Activated naive CD8-positive, alpha-beta T cell treated with anti-CD3 and anti-CD28 coated beads, Interleukin-2, amount 50 U/mL, for 24 hours (primary cell): ENCODE measurements at places on chromosomes 13 and 19.
A peak's percentile ranks its signal among the peaks of the same experiment; 100 is the strongest.

GRCh38 chr19:51359294-51359693 lies 6.9 kb downstream of the ETFB start:
- no peak for DNase-seq

DNA sequence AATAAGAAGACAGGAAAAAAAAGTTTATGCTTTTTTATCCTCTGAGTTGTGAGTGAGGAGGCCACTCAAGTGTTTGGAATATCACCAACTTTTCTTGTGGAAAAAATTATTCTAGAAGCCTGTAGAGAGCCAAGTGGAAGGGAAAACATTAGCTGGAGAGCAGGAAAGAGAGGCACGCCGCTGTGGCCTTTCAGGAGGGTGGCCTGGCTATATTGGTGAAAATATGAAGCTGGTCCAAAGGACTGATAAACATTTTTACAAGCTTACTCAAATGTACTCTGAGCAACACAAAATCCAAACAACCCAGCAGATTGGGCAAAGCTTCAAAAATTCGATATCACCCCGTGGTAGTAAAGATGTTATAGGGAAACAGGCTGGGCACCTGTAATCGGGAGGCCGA lies 2.3 kb upstream of the EIF3G start:
- DNase-seq, result no peak

DNA sequence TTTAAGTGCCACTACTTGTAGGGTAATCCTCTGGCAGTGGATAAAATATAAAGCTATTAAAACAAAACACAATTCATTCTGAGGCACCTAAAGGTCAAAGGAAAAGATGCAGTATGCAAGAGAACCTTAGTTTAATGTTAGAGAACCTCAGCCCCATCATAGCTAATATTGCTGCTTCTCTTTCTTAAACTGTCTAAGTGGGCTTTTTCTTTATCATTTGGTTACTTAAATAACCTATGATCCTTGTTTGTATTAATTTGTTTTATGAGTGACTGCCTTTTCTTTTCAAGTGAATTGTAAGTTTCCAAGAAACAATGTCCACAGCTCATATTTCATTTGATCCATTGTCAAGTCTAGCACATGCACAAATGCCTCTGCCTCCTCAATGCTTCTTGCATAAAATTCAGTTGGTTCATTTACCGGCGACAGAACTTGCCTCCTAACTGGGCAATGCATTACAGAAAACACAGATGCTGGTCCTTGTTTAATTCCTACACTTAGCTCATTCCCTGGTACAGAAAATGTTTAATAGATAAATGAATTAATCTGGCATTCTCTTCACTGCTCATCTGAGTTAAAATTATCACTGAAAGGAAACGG lies 1049.8 kb downstream of the OLFM4 start:
- DNase-seq, result no peak

- no peak for DNase-seq
Measured at GRCh38 chr19:55464039-55464661, 401 bp downstream of the C19orf85 start.

DNA sequence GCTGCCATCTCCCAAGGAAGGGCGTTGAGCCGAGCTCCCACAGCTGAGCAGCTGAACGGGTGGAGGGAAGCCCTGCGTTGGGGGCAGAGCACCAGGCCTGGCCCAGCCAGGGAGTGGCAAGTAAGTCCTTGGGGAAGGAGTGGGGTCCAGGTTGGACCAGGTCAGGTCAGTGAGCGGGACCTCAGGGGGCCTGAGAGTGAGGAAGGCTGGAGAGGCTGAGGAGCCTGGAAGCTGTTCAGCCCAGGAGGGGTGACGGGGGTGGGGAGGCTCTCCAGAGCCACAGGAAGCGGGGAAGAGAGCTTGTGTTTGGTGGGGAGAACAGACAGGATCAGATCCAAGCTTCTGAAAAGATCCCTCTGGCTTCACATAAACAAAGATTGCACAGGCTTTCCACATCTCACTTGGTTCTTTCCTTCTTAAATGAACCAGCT lies 55.4 kb upstream of the ATP12A start:
- DNase-seq, result no peak

DNA sequence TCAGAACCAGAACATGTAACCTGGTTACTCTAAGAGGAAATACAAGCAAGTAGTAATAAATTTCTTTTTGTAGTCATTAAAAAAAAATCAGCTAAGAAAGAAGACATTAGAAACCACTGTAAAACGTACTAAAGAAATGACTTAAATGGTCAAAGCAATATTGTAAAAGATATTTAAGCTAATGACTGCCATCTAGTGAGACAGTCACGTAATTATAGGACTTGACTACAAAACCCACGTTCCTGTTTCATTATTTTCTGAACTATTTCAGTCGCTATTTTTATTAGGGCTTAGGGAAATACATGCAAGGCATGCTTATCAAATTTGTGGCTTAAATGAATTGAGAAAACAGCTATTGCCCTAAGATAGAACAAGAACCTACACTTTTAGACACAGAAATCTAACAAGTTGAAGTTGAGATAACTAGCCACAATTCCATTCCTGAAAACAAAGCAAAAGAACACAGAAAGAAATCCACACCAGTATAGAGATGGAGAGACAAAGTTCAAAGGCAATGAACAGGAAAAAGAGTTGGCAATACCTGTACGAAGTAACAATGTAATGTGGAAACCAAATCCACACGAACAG lies 17.9 kb downstream of the ALG5 start:
- DNase-seq, result no peak

GRCh38 chr19:7705387-7706187 lies 3.7 kb upstream of the FCER2 start:
- peak; percentile 84 for DNase-seq

- no peak for DNase-seq
Measured at GRCh38 chr13:87122551-87122950, 548.6 kb upstream of the SLITRK5 start.

DNA sequence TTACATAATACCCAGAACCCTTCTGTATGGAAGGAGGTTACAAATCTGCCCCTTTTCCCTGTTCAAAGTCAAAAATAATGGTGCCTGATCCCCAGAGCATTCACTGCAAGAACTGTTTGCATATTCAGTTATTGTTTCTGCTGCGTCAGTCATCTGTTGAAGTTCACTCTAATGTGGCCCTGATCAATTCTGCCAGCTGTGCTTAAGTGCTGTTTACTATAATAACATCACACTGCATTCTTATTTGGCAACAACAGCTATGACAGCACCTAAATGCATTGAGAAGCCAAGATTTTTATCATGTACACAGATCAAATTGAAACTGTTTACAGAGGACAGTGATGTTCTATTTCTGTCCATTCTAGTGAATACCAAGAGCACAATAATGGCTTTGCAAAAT lies 115.9 kb downstream of the DACH1 start:
- DNase-seq, result no peak

DNA sequence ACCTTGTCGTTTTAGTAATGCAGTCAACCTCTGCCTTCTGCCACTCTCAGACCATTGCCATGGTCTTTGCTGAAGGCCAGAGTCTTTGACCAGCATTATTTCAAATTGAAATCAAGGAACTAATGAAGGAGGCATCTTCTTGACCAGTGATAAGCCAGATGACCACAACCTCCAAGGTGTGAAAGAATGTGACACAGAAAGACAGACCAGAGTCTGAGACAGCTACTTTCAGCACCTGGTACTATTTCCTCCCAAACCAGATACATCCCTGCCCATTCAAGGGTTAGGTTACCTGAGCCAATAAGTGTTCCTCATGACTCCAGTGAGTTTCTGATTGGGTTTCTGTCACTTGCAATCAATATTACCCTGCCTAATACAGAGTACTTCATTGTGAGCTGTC lies 20.3 kb upstream of the RNASEH2B start:
- DNase-seq, result no peak

- no peak for DNase-seq
Measured at GRCh38 chr13:41802684-41803444, 158.0 kb downstream of the VWA8 start.

- DNase-seq, result no peak
Measured at GRCh38 chr19:11067356-11068113, 21.7 kb upstream of the LDLR start.

- no peak for DNase-seq
Measured at GRCh38 chr19:1483131-1483978, 4.3 kb upstream of the C19orf25 start.

DNA sequence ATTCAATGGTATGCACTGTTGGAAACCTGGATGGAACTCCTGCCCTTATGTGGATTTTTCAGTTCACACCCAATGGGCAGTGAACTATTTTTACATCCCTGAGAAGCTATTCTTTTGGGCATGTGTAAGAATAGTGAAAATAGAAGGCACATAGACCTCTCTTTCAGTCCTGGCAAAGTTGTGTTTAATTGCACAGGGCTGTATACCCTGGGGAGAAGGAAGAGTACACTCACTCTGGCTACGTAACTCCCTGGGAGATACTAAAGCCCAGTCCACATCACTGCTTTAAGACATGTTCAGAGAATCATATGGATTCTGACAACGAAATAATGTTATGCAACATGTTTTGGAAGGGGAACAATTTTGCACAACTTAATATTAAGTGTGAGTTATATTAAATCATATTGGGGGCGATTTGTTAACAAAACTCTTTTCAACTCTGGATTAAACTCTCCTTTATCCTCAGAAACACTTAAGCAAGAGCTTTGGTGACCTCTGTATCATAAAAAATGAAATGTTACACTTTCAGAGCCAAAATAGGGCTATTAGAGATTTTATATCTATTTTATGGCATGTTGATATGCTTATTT lies 166.1 kb downstream of the DCT start:
- no peak for DNase-seq

GRCh38 chr13:99359528-99359927 lies 52.3 kb upstream of the GPR183 start:
- DNase-seq, result no peak

- no peak for DNase-seq
Measured at GRCh38 chr13:98930151-98930591, 47.7 kb downstream of the DOCK9 start.

DNA sequence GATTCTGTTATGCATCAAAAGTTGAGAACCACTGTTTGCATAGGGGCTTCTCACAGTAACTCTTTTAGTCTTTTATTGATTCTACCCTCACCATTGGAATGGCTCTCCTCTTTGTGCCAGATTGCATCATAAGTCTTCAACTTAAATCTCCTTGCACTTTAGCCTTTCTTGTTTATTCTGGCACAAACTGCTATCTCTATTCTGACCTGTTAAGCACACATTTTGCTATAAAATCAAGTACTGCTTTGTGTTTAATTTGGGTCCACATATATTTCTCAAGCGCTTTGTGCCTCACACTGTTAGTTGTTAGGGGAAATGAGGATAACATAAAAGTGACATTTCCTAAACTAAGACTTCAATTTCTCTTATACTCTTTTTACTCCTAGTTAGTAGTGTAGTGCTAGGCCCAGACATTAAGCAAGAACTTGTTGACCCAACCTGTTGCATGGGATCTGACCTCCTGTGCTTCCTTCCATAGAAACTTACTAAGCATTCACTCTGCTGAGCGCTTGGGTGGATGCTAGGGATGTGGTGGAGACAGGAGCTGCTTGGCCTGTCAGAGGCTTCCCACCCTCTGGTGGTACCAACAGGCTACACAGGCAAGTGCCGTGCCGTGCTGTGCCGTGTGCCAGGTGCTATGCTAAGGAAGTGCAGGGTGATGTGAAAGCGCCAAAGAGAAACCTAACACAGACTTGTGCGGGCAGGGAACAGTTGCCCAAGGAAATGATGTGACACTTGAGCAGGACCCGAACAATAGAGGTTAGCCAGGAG lies 1.2 kb downstream of the UTP14C start:
- DNase-seq, result no peak

- DNase-seq, result no peak
Measured at GRCh38 chr13:74306496-74306895, 172.3 kb upstream of the KLF12 start.

DNA sequence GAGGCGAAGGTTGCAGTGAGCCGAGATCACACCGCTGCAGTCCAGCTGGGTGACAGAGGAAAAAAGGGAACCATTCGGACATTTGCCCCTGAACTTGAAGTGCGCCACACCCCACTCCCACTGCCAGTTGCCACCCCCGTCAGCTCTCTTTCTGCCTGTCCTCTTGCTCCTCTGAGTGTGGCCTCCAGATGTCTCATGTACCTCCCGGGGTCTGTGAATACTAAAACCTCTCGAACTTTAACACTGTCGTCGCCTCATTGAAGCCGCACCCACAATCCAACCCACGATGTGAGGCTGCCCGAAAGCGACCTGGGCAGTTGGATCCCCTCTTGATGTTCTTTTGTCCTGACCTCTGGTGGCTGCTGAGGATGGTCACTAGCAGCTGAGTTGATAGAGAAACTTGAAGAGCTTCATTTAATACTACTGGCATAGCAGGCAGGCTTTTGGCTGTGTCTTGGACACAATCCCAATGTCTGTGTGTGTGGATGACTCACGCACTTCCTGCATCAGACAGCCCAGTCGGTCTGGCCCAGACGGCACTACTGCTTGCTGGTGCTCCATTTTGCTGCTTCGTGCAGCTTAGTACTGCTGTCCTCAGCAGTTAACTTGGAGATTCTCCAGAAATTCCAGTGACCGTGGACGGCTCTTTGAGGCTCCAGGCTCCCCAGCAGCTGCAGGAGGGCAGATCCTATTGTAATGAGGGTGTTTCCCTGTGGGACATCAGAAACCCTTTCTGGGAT lies 4.2 kb downstream of the FPR3 start:
- DNase-seq, result no peak

DNA sequence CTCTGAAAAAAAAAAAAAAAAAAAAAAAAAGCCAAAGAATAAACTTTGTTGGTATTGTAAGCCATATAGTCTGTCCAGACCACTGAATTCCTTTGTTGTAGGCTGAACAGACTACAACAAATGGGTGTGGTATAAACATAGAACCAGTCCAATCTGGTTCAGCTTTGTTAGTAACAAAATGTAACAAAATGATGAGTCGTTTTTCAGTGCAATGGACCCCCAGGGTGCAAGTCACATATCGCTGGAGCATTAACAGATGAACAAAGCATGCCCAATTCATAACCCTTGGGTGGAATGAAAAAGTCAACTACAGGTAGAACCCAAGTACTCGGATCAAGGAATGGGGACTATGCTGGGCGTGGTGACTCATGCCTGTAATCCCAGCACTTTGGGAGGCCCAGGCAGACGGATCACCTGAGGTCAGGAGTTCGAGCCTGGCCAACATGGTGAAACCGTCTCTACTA lies 13.6 kb upstream of the FCHO1 start:
- no peak for DNase-seq

DNA sequence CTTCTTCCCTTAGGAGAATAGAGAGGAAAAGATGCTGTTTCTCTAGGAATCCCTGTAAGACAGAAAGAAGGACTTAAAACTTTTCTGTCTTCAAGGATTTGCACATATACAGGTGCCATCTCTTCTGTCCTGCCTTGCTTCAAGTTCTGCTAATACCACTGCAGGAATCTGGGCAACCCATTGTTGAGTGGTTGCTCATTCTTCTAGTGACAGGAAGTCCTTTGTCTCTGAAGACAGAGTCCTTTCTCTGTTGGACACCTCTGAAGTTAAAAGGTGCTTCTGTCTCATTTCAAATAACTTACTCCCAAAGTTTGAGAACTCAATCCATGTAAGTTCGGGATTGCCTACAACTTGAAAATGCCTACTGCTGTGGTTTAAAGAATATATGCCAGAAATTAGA lies 114.4 kb upstream of the TMTC4 start:
- DNase-seq, result no peak

- no peak for DNase-seq
Measured at GRCh38 chr19:30136611-30137195, 194.7 kb downstream of the URI1 start.

GRCh38 chr19:6743066-6743465 lies 3.6 kb downstream of the TRIP10 start:
- DNase-seq, result no peak

- DNase-seq, result peak; percentile 48
Measured at GRCh38 chr19:42528354-42529247, at the start of gene CEACAM1. CEACAM1 (minus strand) TSS chr19:42528481; CDS start chr19:42528374, 107 bp downstream.
